Hematopoietic multipotent progenitor cell treated with erythropoietin and hydrocortisone succinate and interleukin-3 and kit ligand, for 4 days (in vitro differentiated cells): ENCODE measurements at places on chromosomes 16 and 17.

GRCh38 chr17:74542166-74542565 lies 3.7 kb downstream of the CD300C start:
- no peak for DNase-seq

GRCh38 chr16:70779361-70779760 lies 21.6 kb downstream of the VAC14 start:
- no peak for DNase-seq

DNA sequence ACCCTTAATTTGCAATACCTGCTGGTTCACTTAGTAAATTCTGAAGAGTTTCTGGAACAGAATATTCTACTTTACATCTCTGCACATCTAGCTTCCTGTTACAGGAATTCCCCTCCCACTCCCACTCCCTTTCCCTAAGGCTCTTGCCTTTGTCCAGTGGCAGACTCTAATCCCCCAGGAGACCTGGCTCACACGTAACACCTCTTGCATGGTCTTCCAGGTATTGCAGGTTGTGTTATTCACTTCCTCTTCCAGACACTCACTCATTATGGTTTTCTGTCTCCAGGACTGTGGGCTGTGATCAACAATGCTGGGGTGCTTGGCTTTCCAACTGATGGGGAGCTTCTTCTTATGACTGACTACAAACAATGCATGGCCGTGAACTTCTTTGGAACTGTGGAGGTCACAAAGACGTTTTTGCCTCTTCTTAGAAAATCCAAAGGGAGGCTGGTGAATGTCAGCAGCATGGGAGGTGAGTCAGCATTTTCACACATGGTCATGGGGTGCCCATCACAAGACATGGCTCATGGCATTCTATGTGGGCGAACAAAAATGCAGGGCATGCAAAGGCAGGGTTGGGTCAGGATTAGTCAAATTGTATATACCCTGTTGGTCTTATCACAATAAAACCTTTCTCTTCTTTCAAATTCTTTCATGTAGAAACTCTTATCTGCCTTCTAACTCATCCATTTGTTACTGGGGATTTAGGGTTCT lies 35.8 kb downstream of the HSD17B2 start:
- peak; percentile 4 for DNase-seq

DNA sequence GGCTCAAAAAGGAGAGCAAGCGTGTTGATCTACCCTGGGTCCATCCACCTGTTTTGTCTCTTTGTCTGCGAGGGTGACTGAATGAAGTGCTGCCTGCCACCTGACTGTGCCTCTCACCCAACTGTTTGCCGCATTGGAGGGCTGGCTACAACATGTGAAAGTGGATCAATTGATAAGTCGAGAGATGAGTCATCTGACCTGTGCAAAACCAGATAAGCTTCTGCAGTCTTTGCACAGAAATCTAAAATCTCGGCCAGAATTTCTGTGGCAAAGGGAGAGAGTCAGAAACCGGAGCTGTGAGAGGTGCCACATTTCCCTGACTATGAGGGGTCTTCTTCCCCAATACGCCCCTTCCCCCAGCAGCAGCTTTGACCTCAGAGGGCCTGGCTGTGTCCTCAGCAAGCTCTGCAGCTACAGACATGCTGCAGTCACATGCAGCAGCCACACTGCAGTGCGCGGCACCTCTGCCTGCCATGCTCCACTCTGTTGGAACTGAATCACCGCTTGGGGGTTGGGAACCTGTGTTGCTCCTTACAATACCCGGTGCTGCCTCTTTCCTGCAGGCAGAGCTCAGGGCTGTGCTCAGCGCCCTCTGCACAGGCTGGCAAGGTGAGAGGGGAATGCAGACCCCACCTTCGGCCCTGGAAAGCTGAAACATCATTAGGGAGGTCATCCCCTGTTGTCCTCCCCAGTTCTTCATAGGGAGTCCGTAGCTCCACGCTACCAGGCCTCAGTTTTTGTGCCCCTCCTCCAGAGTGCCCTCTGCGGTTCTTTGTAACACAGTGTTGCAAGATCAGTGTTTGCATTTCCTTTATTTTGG lies 16.2 kb upstream of the HAS3 start:
- peak; percentile 84 for DNase-seq

GRCh38 chr16:995087-995486 lies 13.5 kb downstream of the SOX8 start:
- peak; percentile 34 for DNase-seq

GRCh38 chr16:88353691-88354090 lies 29.1 kb upstream of the ZNF469 start:
- DNase-seq: no peak

DNA sequence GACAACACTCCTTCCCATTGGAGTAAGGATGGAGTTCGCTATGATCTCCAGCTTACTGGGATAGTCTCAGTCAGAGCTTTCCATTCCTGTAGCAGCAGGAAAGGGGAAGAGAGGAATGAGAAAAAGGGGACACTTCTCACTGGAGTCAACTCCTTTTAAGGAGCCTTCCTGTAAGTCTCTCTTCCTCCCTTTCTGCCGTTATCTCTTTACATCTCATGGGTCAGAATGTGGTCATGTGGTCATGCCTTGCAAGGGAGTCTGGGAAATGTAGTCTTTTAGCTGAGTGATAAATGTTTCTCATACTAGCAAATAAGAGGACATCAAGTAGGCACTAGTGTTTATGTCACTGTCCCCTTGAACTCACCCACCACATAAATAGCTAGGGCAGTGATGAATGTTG lies 227.3 kb downstream of the HAPSTR1 start:
- peak; percentile 6 for DNase-seq

- DNase-seq: peak; percentile 33
These were observed 24.3 kb downstream of the CDK12 start for GRCh38 chr17:39485555-39485954.

GRCh38 chr17:8041249-8041928 lies 2.5 kb downstream of the ALOX15B start:
- peak; percentile 91 for DNase-seq

GRCh38 chr16:53752560-53752959 lies 48.6 kb downstream of the FTO start:
- DNase-seq: no peak

GRCh38 chr17:49996495-49997300 lies 1.7 kb upstream of the DLX3 start:
- peak; percentile 68 for DNase-seq

- peak; percentile 36 for DNase-seq
These were observed at the start of gene FAM20A for GRCh38 chr17:68600931-68601564. Gene FAM20A, minus strand, starts transcription at chr17:68601367. Its CDS starts 701 bp downstream, at chr17:68600666.

DNA sequence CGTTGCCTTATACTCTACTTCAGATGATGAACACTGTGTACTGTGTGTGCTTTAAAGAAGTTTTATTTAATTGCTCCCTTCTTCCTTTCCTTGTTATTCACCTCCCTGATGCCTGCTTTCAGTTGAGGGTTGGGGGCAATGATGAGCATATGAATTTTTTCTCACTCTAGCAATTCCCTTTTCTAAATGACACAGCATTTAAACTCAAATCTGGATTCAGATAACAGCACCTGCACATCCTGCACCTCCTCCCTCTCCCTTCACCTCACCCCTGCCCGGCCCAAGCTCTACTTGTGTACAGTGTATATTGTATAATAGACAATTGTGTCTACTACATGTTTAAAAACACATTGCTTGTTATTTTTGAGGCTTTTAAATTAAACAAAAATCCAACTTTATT lies 13.0 kb upstream of the PNPO start:
- peak; percentile 57 for DNase-seq

- peak; percentile 42 for DNase-seq
These were observed 2.5 kb upstream of the PRR35 start for GRCh38 chr16:557463-558297.

DNA sequence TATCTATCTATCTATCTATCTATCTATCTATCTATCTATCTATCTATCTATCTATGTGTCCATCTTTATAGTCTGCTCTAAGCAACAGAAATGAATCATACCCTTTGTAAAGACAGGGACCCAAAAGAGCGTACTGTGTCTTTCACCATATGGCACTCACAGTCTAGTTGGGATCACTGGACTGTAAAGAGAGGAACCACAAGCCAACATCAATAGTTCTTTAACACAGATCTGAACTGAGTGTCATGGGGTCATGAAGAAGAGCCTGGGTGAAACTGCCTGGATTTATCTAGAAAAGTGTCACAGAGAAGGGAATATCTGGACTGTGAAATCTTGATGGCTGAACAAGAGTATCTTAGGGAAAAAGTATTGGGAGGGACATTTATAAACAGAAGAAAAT lies 619.1 kb upstream of the SOX9 start:
- DNase-seq: no peak

DNA sequence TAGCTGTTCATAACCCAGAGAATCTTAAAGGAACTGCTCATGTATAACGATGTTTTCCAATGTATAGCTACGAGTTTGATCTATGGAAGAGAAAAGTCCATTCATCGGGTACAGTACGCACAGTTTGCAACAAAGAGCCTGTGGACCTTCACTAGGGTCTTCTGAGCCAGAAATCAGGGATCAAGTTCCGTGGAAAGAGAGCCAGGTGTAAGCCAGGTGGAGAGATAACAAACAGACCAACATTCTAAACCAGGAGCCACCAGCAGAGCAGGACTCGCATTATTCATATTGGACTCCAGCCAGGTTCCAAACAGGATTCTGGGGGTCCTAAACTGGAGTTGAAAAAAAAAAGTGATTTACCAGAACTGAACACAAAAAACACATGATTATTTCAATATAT lies 505.4 kb upstream of the C16orf82 start:
- no peak for DNase-seq

GRCh38 chr17:13539421-13539820 lies 62.3 kb downstream of the HS3ST3A1 start:
- no peak for DNase-seq

GRCh38 chr17:27415120-27415795 lies 41.0 kb upstream of the KSR1 start:
- DNase-seq: peak; percentile 36

DNA sequence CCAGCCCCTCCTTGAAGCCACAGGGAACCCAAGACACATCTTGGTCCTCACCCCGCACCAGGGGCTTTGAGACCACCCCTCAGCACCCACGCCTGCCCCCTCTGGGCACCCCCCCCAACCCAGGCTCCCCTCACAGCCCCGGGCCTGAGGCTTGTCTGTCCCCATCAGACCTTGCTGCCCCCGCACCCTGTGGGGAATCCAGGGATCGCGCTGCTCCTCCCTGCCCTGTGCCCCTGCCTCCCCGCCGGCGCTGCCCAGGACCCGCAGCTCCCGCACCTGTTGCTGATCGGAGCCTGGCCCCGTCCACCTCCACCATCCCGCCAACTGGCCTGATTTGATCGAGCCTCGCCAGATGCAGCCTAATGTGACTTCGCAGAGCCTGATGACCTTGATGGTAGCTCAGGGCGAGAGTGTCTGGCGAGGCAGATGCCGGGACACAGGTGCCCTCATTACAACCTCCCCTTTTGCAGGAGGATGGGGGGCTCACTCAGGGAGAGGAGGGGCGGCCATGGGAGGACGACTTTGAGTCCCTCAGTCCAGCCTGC lies 29.0 kb downstream of the SLC25A10 start:
- no peak for DNase-seq

DNA sequence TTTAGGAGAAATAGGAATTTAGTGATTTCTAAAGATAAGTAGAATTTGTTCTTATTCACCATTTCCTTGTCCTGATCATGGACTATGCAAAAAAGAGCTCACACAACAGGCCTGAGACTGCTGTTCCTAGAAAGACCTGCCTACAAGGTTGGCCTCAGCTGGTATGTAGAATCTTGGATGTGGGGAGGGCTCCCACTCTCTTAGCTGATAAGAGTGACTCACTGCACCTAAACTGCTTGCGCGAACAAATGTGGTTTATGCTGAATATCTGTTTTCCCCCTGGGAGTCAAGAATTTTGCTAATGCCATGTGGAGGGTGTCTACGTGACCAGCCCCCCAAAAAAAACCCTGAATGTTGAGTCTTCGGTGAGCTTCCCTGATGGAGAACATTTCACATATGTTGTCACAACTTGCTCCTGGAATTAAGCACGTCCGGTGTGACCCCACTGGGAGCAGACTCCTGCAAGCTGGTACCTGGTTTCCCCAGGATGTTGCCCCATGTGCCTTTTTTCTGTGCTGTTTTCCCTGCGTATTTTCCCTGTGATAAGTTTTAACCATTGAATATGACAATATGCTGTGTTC lies 68.8 kb upstream of the HSBP1 start:
- DNase-seq: no peak

DNA sequence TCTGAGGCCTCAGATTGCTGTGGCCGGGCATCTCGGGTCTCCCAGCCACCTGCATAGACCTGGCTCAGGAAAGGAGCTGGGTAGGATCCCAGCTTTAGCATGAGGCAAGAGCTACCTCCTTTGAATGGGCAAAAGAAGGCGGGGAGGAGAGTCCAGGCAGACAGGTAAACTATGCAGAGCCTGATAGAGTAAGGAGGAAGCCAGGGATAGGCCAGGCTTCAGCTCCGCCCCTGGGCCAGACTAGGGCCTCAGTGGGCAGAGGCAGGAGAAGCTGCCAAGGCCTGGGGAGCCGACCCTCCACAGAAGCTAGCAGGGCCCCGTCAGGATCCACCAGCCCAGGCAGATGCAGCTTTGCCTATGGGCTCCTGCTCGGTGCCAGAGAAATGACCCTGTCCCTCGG lies 22.6 kb upstream of the UBE2G1 start:
- no peak for DNase-seq

DNA sequence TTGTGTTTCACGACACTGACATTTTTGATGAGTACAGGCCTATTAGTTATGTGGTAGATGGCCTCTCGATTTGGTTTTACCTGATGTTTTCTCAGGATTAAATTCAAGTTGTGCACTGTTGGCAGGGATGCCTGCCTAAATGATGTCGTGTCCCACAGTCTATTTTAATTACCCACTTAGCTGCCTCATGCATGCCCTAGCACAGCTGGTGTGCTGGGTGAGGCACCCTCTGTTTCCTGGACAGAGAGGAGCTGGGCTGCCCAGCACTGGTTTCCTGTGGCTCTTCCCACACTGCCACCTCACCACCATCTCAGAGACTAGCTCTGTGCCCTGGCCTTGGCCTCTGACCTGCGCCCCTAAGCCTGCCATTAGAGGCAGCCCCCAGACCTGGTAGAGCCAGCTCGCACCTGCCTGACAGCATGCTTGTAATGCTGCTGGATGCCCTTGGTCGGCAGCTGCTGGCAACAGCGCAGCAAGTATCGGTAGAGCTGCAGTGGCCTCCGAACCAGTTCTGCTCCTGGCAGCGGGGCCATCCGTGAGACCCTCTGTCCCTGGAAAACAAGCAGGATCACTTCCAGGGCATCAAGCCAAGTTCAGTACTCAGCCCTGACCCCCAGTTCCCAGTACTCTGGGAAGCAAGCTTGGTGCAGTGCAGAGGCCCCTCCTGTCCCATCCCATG lies 10.9 kb downstream of the LYRM9 start:
- no peak for DNase-seq

DNA sequence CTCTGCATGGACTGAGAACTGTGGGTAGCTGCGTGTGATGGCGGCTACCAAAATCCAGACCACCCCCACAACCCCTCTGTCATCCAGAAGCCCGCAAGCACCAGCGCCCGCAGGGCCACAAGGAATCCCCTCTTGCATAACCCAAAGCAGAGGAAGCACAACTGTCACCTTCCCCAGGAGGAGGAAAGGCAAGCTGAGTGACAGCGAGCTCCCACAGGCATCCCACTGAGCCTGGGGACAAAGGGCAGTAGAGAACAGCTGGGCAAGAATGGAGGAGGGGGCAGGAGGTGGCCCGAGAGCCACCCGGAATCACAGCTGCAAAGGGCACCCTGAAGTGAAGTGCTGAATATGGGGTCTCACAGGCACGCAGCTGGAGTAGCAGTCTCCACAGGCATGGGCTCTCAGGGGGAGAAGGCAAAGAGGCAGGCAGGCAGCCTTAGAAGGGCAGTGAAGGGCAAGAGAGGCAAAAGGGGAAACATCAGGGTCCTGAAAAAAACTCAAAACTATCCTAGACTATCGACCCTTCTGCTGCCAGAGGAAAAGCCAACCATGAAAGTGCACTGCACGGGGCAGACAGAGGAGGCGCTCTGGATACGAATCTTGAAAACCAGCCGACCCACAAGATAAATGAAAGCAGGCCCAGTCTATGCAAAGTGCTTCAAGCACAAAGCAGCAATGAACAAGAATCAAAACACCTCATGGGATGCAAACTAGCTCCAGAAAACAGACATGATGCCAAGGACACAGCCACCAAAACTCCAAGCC lies 17.1 kb downstream of the USP36 start:
- no peak for DNase-seq
